H1 (cell line): ENCODE measurements at places on chromosomes 4 and X. TPM values are rescaled to one million over a fixed set of nuclear protein-coding genes. Genes with fewer than 3 reads are reported as not detected.

GRCh38 chrX:146481735-146482134 lies 327.8 kb upstream of the CXorf51B start:
- H3K4me1 ChIP-seq = no peaks in the 10 kb centered on the region
- H3K36me3 ChIP-seq = no peaks in the 10 kb centered on the region

DNA sequence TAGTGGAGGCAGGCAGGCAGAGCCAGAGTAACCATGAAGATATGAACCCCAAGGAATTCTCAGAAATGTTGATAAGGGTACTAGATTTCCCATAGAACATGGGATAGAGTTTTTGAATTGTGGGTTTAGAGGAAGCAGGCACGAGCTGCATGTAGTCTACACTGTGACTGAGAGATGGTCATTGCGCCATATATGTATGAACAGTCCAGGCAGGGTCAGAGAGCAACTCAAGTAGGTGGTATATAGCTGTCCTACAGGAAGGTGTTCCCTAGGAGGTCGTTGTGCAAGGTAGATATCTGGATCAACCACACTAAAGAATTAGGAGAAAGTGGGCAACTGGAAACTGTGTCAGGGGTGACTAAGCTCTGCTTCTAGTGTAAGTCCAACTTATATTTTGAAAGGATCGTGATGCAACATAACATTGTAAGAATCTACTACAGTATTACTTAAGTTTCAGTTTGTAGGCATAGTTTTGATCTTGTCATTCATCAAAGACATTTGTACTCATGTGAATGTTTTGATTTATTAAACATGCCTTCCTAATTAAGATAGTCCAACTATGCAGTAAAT lies 94.6 kb downstream of the HPGD start:
- H3K27me3 ChIP-seq = no peaks in the 10 kb centered on the region
- no peak overlapping the region for H3K27ac ChIP-seq
- no peaks in the 10 kb centered on the region for H3K4me1 ChIP-seq
- DNase-seq = no peak

- no peak overlapping the region for H3K4me3 ChIP-seq
- H3K27me3 ChIP-seq = no peaks in the 10 kb centered on the region
- no peak overlapping the region for H3K27ac ChIP-seq
- no peaks in the 10 kb centered on the region for H3K36me3 ChIP-seq
- no peaks in the 10 kb centered on the region for H3K4me1 ChIP-seq
Observed at GRCh38 chr4:31929676-31930345, 1209.6 kb downstream of the PCDH7 start.

- peak overlapping the region; percentile 6; the same call in 1 of the 2 replicates for H3K4me3 ChIP-seq
- no peak for DNase-seq
- no peaks in the 10 kb centered on the region for H3K27me3 ChIP-seq
- peak overlapping the region; percentile 44; the same call in 1 of the 2 replicates for H3K27ac ChIP-seq
Observed at GRCh38 chr4:145887241-145887991, 51.2 kb downstream of the ZNF827 start.

The MRPL1 gene
- 37.0 and 39.1 TPM in 2 replicates for total RNA-seq

The CT83 gene
- total RNA-seq = not detected in 2 replicates

GRCh38 chr4:26826721-26827120 lies 33.9 kb upstream of the STIM2 start:
- H3K27me3 ChIP-seq = no peaks in the 10 kb centered on the region
- no peaks in the 10 kb centered on the region for H3K36me3 ChIP-seq
- H3K4me3 ChIP-seq = no peak overlapping the region
- DNase-seq = no peak

DNA sequence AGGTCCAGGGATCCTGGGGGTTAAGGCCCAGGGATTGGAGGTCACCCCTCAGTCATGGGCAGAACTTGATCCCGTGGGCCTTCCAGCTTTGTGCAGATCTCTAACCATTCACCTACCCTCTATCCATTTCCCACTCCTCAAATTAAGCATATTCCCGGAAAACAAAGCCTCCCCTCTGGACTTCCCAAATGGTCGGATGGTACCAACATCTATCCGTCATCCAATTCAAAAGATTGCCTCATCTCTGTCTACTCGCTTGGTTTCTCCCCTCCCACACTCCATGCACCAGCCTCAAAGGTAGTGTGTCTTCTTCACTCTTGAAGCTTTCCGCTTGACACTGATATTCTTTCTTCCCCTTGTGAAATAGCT lies 473 bp upstream of the BCLAF3 start:
- H3K27me3 ChIP-seq = no peaks in the 10 kb centered on the region
- no peak for DNase-seq
- no peaks in the 10 kb centered on the region for H3K36me3 ChIP-seq
- no peak overlapping the region for H3K27ac ChIP-seq
- no peak overlapping the region for H3K4me3 ChIP-seq

DNA sequence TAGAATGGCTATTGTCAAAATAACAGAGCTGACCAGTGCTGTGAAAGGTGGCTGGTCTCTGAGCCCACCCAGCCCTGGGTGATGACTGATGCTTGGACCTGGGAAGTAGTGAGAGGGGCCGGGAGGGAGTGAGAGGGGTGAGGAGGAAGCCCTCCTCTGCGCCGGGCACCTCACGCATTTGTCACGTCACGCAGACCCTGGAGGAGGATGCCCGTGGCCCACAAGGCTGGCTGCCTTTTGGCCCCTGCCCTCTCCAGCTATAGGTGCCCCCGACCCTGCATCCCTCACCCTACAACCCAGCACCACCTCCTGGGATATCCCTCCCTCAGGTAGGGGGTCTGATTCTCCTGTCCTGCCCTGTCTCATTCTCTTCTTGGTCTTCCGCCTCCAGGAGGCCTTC lies 207.4 kb downstream of the AFAP1 start:
- no peaks in the 10 kb centered on the region for H3K36me3 ChIP-seq
- no peak for DNase-seq
- H3K4me1 ChIP-seq = no peaks in the 10 kb centered on the region; the same call in 1 of the 2 replicates
- no peaks in the 10 kb centered on the region for H3K27me3 ChIP-seq
- H3K4me3 ChIP-seq = no peak overlapping the region
- H3K27ac ChIP-seq = no peak overlapping the region

DNA sequence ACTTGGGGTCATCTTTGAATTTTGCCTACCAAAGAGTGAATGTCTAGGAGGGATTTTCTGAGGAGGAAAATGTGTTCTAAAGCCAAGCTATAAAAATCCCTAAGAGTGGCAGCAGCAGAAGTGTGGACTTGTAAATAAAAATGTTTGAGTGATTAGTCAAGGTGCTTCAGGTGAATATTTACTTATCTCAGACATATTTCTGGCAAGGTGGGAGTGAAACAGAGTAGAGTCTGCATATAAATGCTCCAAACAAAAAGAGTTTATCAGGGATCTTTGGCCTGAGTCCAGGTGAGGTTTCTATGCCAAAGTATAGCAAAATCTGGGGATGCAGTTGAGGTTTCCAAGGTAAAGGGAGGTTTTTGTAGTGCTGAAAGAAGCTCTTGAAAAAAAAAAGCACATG lies 19.7 kb downstream of the CYSLTR1 start:
- H3K36me3 ChIP-seq = no peaks in the 10 kb centered on the region
- no peak overlapping the region for H3K4me3 ChIP-seq
- no peaks in the 10 kb centered on the region for H3K4me1 ChIP-seq

GRCh38 chr4:121728066-121728465 lies 31.3 kb upstream of the ANXA5 start:
- no peak for DNase-seq
- H3K36me3 ChIP-seq = no peaks in the 10 kb centered on the region
- no peak overlapping the region for H3K27ac ChIP-seq
- H3K4me1 ChIP-seq = no peaks in the 10 kb centered on the region

The SLC10A4 gene
- total RNA-seq = 3.6 and 4.5 TPM in 2 replicates

GRCh38 chrX:143757887-143758286 lies 37.3 kb upstream of the SPANXN2 start:
- H3K4me1 ChIP-seq = no peaks in the 10 kb centered on the region
- no peak for DNase-seq
- H3K27ac ChIP-seq = no peak overlapping the region
- peaks cover 6% of the 10 kb centered on the region; the same call in 1 of the 2 replicates for H3K27me3 ChIP-seq
- no peaks in the 10 kb centered on the region for H3K36me3 ChIP-seq
- H3K4me3 ChIP-seq = peak overlapping the region; percentile 37

GRCh38 chr4:7808181-7808580 lies 131.5 kb downstream of the AFAP1 start:
- no peaks in the 10 kb centered on the region; the same call in 1 of the 2 replicates for H3K36me3 ChIP-seq
- peaks cover 21% of the 10 kb centered on the region for H3K4me1 ChIP-seq
- no peak overlapping the region for H3K27ac ChIP-seq
- H3K27me3 ChIP-seq = no peaks in the 10 kb centered on the region
- no peak overlapping the region for H3K4me3 ChIP-seq

- no peaks in the 10 kb centered on the region for H3K27me3 ChIP-seq
- no peak overlapping the region for H3K27ac ChIP-seq
- H3K4me1 ChIP-seq = no peaks in the 10 kb centered on the region
- no peak overlapping the region for H3K4me3 ChIP-seq
- DNase-seq = no peak
- H3K36me3 ChIP-seq = no peaks in the 10 kb centered on the region
Observed at GRCh38 chr4:54879576-54879975, 221.8 kb downstream of the KIT start.

DNA sequence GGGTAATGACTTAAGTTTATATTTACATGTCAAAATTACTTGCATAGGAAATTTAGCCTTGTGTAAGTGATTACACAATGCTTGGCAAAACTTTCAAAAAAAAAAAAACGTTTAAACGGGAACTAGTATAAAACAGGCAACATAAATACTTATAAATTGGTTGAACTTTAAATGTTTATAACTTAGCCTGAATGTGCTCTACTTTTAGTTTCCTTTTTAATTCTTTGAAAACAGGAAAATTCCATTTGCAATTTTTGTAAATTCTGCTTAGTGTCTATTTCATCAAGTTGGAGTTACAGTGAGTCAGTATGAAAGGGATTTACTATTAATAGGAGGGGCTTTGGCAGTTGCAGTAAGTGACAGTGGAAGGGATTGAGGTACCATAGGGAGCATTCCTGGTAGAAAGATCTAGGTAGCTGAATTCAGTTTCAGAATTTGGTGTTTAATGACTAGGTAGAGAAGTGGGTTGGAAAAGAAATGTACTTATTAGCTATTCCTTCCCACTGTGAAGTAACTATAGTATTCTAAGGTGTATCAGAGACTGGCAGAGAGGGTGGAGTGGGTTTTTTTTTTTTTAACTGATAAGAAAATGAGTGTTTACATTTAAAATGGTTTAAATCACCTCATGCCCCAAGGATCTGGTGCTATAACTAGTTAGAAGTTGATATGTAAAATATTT lies 2.8 kb downstream of the STAG2 start:
- H3K4me3 ChIP-seq = no peak overlapping the region
- no peaks in the 10 kb centered on the region for H3K27me3 ChIP-seq
- H3K36me3 ChIP-seq = no peaks in the 10 kb centered on the region
- H3K4me1 ChIP-seq = no peaks in the 10 kb centered on the region; the same call in 1 of the 2 replicates

The COQ2 gene
- total RNA-seq = 19.8 and 21.5 TPM in 2 replicates

DNA sequence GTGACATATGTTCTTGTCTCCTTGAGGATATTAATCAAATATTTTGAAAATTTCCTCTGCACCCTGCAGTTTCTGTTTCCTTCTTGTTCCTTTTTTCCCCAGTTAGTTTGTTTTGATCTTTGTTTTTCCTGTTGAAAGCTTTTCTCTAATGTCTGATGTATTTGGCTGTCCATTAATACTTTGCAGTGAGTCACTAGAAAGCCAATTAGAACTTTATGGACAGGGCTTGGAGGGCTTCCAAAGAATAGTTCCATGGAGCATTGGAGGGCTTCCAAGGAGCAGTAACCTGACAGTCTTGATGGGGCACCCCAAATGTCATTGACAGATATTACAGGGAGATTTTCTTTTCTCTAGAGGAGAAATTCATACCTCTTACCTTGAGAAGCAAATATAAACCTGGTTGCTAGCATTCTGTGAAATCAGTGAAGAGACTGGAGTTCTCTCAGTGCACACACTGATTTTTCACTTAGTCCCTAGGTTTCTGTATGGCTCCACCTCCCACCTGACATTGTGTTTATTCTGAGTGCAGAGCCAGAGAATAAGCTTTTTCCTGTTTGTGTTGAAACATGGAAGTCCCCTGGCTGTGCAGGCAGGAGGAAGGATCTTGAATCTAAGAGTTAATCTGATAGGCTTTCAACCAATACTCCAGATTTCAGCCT lies 26.5 kb downstream of the SPARCL1 start:
- H3K4me1 ChIP-seq = no peaks in the 10 kb centered on the region
- no peak overlapping the region for H3K4me3 ChIP-seq
- H3K36me3 ChIP-seq = no peaks in the 10 kb centered on the region
- H3K27me3 ChIP-seq = no peaks in the 10 kb centered on the region
- no peak overlapping the region for H3K27ac ChIP-seq
- no peak for DNase-seq

GRCh38 chrX:40261833-40262156 lies 164.0 kb upstream of the BCOR start:
- no peak overlapping the region for H3K4me3 ChIP-seq
- no peaks in the 10 kb centered on the region for H3K36me3 ChIP-seq
- H3K4me1 ChIP-seq = no peaks in the 10 kb centered on the region
- DNase-seq = no peak
- no peaks in the 10 kb centered on the region for H3K27me3 ChIP-seq

The SULT1B1 gene
- total RNA-seq = not detected in 2 replicates

DNA sequence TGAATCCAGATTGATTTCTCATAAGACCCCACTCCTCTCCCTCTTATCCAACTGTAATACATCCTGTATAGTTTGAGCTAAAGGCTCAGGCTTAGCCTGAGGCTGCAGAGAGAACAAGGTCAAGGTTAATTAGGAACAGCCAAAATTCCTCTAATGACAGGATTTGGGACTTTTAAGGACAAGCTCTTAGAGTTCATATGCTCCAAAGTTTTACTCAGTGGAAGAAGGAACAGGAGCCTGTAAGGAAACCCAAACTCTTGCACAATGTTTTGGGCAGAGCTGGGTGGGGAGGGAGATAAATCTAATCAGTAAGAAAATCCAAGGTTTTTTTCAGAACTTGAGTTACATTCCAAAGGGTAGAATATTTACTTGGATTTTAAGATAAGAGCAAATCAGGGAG lies 238.8 kb downstream of the QDPR start:
- no peaks in the 10 kb centered on the region for H3K4me1 ChIP-seq
- H3K27me3 ChIP-seq = no peaks in the 10 kb centered on the region
- H3K4me3 ChIP-seq = no peak overlapping the region
- DNase-seq = no peak
- no peak overlapping the region for H3K27ac ChIP-seq
- H3K36me3 ChIP-seq = no peaks in the 10 kb centered on the region

The GPR50 gene
- 1.6 TPM in 2 replicates for total RNA-seq

GRCh38 chrX:108875548-108875947 lies 139.2 kb upstream of the IRS4 start:
- H3K27ac ChIP-seq = no peak overlapping the region
- DNase-seq = no peak
- H3K27me3 ChIP-seq = no peaks in the 10 kb centered on the region
- H3K4me3 ChIP-seq = no peak overlapping the region
- no peaks in the 10 kb centered on the region for H3K4me1 ChIP-seq
